ENCODE measurements at places on chromosomes 2 and 18.

- no peak for DNase-seq
Measured at GRCh38 chr2:71499691-71500090, 46.3 kb downstream of the DYSF start.

DNA sequence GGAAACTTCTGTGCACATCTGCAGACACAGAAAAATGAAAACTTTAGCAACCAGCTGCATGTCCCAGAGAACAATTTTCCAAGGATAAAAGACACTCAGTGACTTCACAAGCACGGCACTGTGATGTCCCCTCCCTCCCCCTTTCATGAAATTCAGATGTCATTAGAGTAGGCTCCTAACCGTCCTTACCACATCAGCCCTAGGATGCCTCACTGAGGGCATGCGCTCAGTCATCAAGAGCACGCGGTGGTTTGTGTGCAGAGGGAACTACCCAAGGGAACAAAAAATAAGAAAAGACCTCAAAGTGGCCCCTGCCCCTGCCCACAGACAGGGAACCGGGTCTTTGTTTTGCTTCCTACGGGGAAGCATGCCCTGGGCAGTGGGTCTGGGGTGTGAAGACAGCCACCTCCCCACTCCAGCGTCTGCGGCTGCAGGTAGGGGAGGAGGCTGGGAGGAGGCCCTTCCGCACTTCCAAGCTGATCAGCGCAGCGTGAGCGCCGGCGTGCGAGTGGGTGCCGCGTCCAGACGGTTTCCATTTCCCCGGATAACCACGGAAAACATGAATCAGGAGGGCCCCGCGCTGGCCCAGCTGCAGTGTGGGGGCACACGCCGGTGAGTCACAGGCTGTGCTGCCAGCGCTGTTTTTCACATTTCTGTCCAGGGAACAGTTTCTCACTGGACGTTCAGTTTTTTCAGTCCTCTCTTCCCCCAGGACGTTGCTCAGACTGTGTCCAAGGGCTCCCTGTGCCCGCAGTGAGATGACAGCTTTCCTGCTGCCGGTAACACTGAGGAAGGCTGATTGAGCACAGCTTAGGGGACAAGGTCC lies 70.6 kb downstream of the COPS8 start:
- no peak for DNase-seq

- DNase-seq: peak; percentile 54
Measured at GRCh38 chr2:84768840-84769239, 112.0 kb downstream of the TRABD2A start.

DNA sequence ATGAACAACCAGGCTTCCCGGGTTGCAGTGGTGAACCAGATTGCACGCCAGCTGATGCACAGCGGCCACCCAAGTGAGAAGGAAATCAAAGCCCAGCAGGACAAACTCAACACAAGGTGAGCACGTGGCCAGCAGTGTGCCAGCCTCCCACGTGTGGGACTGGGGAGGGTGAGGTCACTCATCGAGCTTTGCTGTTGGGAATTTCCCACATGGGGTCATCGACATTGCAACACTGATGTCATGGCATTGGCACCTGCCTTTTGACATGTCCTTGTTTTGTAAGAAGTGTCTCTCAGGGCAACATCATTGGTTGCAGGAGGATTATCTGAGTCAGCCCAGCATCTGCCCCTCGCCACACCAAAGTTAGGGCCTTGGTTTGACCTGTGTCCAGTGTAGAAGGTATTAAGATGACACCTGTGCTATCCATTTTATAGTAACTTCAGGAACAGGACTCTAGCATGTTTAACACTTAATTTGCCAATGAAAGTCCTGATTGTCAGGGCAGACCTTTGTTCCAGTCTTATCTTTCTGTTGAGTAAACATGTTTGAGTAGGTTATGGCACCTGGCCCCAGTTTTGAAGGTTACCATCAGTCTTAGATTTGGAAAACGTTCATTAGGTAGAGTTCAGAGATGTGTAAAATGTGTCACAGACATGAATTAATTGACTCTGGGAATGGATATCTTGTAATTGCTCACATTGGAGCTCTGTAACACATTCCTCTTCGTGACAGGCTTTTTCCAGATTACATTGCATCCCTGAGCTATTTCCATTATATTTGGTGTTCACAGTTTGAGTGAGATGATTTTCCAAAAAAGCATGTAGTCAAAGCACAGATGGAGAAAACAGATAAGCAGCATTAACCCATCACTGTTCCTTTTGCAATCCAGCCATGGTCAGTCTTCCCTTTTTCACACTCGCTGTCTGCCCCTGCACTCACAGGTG lies 93.3 kb upstream of the EML6 start:
- DNase-seq: no peak

DNA sequence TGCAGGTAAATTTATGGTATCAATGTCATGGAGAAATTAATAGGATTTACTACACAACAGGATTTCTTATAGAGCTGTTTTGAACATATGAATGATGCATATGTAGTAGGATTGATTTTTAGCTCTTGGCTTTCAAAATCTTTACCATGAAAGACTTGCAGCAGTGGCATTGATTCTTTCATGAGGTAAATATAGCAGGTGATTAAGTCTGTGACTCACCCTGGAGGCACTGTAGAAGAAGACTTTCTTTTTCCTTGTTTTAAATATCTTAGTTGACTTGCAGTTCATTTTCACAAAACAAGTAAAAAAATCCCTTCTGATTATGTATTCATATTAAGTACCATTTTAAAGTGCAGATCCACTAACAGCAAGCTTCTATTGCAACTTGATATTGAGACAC lies 463.0 kb downstream of the FBXO15 start:
- DNase-seq: no peak

DNA sequence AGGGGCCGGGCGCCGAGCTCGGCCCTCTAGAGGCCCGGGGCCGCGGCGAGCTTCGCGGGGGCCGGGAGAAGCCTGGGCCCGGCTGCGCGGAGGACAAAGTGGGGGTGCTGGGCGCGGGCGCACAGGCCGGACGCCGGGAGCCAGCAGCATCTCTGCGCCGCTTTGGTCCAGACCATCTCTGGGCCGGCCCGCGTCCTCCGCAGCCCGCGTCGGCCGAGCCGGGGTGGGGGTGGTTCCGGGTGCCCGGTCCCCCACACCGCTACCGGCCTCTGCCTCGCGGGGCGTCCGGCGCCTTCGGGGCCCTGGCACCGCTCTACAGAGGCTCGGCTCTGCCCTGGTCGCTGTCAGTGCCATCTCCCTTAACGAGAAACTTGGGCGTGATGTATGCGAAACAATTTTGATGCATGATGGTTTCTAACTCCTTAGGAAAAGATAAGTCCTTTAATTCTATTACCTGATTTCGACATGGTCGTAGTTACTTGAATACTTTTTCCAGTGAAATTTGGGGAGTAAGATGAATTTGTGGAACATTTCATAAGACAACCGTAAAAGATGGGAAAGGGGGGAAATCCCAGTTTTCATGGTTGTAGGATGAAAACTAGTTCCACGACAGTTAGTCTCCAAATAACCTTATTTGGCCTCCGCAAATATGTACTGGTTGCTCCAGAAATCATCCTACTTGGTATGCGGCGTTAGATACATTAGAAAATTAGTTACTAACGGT lies 562 bp downstream of the TWSG1 start:
- DNase-seq: peak; percentile 48

DNA sequence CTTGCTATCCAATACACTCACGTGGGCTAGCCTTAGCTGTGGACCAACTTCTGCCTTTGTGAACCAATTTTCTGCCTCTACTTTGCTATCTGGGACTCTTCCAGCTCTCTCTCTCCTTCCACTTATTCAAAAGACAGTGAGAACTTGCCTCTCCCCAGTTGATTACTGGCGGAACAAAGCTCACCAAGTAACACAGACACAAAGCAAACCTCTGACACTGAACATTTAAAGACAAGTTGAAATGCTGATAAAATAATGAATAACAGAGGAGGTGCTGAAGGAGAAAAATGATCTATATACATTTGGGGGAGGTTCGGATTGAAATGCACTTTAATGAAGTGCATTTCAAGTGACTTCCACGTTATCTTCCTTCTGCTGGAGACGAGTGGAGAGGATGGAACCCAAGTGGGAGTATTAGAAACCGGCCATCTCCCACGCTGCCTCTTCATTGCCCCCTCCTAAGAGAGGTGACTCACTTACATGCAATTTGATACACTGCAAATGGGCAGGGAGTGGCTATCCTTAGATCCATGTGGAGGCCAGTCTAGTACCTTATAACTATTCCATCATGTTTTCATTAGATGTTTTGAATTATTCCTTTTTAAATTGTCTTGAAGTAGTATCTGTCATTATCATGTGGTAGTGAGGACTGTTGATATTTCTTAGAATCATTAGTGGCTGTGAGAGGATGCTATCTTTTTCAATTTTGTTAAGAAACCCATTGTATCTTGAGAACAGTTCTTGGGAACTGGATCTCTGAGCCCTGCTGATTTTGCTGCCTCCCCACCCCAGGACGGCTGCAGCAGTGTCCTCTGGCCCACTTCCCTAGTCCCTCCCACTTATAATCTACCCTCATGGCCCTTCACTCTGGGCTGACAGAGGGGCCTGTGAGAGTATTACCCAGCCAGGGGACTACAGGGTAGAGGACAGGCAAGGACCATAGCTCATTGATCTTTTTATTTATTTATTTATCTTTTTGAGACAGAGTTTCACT lies 6.0 kb upstream of the GLI2 start:
- DNase-seq: no peak

- DNase-seq: peak; percentile 4
Measured at GRCh38 chr2:228369400-228370031, 188.0 kb upstream of the SPHKAP start.

- DNase-seq: no peak
Measured at GRCh38 chr18:46728219-46728930, 28.5 kb downstream of the ST8SIA5 start.

- DNase-seq: no peak
Measured at GRCh38 chr18:35890323-35890722, 82.2 kb upstream of the RMP24 start.

GRCh38 chr2:144509001-144509878 lies 10.7 kb downstream of the ZEB2 start:
- no peak for DNase-seq

- DNase-seq: no peak
Measured at GRCh38 chr18:46555724-46556123, 101.3 kb downstream of the LOXHD1 start.

DNA sequence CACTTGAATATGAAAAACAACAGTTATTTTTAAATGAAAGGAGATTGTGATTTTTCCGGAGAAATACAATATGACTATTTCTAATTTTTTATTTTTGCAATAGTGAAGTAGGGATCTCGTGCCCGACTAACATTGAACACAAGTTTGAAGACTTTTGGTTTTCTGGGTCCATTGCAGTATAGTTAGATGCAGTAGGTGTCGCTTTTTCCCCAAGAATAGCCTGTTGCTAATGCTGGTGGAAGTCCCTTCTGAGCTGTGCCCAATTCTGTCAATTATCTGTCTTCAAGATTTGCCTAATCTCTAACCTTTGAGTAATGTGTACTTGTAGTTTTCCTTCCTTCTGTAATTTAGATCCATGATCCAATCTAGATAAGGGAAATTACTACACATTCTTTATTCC lies 36.5 kb downstream of the SEMA4F start:
- peak; percentile 62 for DNase-seq

- DNase-seq: no peak
Measured at GRCh38 chr18:73668051-73668450, 479.6 kb downstream of the FBXO15 start.

GRCh38 chr18:55501982-55502710 lies 85.8 kb downstream of the TCF4 start:
- DNase-seq: no peak

GRCh38 chr2:100214265-100214971 lies 72.0 kb upstream of the AFF3 start:
- DNase-seq: peak; percentile 12

DNA sequence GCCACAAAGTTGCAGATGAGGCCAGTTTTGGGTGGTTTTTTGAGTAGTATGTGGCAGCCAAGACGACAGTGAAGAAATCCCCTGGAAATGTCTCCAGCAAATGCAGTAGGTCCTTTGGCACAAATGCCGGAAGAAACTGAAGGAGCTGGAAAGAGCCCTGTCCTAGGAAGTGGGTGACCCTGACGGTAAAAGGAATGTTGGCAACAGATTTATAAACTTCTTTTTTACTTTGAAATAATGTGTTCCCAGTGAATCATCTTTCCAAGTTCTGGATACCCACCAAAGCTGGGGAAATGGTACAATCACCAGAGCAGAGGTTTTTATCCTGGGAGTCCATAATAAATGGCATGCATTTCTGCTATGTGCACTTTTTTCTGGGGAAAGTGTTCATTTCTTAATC lies 112.9 kb downstream of the CSRNP3 start:
- DNase-seq: no peak

DNA sequence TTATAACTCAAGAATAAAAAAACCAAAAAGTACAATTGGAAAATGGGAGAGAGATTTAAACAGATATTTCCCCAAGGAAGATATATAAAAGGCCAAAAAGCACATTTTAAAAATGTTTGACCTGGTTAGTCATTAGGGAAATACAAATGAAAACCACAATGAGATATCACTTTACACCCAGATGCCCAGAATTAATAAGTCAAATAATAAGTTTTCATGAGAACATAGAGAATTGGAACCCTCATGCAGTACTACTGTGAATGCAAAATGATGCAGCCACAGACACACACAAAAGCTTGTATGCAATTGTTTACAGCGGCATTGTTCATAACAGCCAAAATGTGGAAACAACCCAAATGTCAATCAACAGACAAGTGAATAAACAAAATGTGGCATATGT lies 165.9 kb downstream of the ZNF385B start:
- DNase-seq: no peak

- no peak for DNase-seq
Measured at GRCh38 chr2:12658310-12658945, 58.3 kb upstream of the TRIB2 start.

- no peak for DNase-seq
Measured at GRCh38 chr18:43405097-43405496, 127.8 kb upstream of the SYT4 start.

GRCh38 chr2:179240481-179241451 lies 23.9 kb downstream of the SESTD1 start:
- DNase-seq: no peak

DNA sequence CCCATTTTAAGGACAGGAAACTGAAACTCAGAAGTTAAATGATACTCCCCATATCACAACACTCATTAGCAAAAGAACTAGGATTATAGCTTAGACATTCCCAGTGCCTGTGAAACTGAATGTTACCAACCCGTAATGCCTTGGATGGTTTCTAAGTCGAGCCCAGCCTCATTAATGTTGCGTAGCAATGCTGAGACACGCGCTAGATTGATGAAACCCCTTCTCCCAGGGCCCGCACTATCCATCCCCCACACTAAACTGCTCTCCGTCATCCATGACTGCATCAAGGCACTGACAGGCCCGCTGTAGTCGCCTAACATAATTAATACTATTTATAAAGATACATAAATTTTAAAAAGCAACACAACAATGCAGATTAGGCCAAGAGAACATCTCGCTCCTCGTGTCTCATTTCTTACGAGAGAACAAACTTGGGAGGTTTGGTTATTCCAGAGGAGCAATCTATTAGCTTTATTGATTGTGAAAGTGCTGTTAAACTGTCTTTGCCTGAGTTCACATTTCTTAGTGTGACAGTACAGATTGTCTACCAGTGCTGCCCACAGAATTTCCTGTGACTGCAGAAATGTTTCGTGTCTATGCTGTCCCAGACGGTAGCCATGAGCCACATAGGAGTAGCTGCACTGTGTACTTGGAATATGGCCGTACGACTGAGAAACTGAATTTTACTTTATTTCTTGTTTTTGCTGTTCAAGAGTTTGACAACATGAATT lies 312.2 kb upstream of the RAB12 start:
- DNase-seq: no peak

Data from NCI-H2171 treated with DMSO at 0.1 percent for 48 hours (cell line).